IMR-90 (cell line): ENCODE measurements at places on chromosomes 3 and 15. TPM values are rescaled to one million over a fixed set of nuclear protein-coding genes. Genes with fewer than 3 reads are reported as not detected.

DNA sequence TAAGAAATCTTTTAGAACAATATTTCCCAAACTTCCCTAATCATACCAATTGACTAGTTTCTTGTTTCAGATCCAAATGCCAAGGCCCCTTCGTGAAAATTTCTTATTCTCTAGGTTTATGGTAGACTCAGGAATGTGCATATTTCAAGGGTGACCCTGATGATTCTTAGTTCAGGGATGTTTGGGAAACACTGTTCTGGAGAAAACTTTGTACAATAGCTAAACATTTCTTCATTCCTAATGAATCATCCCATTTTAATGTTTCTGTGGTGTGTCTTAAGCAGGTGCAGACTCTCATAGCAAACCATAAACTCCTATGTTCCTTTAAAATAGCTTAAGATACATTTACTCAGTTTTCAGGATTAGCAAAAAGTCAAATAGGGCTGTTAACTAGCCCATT, 314.5 kb downstream of the TIGIT start:
- peak; percentile 95 for DNase-seq

DNA sequence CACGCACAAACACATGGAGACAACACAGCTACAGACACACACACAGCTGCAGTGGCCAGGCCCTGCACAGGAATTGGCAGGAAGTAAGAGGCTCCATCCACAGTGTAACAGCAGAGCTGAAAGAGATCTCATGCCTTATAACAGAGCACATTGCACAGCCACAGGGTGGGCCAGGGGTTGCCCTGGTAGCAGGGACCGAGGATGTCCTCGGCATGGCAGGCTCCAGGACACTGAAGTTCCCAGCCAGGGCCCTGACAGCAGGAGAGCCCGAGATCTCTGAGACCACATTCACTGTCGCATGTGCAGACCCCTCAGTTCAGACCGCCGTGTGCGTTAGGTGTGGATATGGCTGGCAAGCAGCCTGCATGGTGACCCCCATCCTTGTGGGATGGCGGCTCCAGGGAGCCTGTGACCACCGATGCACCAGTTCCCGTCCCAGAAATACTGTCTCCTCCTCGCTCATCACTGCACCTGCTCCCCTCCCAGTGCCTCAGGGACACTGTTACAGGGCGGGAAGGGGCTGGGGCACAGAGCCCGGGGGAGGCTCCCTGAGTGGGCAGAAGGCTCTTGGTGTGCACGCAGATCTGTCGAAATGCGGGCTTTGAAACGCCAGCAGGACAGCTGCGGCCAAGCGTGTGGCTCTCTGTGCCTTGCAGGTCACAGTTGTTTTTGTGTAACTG, 1.5 kb upstream of the OCA2 start:
- no peak for DNase-seq

DNA sequence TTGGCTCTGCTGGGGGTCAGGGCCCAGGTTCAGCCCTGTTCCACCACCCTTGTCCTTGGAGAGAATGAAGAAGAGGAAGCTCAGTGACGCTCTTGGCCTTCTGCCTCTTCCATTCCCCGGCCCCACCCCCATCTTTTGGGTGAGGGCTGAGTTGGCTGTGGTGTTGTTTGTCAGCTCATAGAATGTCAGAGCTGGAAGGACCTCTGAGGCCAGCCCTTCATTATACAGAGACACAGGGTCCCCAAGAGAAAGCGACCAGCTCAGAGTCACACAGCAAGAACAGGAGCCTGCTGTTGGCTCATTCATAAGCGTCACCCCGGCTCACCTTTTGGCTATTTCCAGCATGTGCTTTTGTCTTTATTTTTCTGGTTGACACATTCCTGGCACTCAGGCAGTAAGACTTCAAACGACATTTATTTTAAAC, 68.2 kb downstream of the AAGAB start:
- no peak for DNase-seq

The KCNH8 gene
- not detected in 2 replicates for total RNA-seq

The HRG gene
- total RNA-seq, result not detected in 2 replicates

DNA sequence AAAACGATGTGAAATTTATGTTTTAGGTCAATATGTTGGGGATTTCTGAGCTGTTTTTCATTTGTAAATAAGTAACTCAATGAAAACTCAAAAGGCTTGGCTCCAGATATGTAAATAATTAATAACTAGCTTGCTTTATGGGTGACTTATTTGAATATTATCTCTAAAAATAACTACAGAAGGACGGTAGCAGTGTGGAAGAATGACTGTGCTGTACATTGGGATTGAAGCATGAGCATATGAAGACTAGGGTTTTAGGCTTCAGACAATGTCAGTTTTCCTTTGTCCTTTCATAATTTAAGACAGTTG, 343.9 kb downstream of the GRM7 start:
- DNase-seq, result no peak

DNA sequence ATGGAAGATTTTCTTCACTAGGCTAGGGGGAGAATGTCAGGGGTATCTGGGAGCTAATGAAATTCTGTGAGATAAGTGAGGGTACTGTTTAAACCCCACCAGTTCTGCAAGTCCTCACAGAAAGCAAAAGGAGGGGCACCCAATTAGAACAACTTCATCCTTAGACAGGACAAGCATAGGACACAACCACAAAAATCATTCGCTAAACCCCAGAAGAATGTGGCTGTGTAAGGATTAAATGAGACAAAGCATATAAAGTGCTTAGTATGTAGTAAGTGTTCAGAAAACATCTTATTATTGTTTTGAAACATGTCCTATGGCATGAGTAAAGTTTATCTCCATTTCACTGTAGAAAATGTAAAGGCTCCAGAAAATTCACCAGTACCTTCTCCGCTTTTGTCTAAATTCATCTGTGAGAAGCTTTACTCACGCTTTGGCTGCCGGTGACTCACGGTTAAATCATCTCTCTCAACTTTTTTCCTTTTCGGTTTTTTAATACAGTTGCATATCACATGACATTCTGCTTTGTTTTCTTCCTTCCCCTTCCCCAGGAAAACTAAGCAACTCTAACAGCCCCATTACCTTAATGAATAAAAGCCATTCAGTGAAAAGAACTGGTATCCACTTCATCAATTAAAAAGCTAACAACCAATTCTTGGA, 1.7 kb downstream of the CLRN1 start:
- DNase-seq, result peak; percentile 69

The MUC13 gene
- total RNA-seq, result not detected in 2 replicates

DNA sequence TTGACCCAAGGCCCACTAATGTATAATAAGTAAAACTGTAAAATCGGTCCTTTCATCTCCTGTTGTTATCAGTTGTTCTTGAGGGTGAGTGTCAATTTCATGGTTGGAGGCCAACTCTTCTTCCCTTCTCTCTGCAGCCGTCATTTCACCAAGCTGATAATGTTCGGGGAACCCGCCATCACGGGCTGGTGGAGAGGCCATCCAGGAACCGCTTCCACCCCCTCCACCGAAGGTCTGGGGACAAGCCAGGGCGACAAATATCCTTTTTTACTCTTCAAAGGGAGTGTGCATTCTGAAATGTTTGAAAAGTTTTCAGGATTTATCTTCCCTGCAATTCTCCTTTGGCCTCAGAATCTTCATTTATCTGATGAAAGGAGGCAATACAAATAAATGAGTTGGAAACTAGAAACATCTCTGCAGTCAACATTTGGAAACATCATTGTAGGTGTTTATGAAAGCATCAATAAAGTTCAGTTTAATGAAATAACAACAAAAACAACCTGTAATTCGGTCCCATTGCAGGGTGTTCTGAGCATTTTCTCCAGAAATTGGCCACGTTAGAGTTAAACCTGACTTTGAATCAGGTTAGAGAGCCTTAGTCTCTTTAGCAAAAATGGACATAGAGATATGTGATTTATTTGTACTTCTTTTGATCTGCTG, 63.9 kb downstream of the CRTC3 start:
- no peak for DNase-seq

The GUCA1C gene
- not detected in 2 replicates for total RNA-seq

GRCh38 chr3:194738254-194739093, 52.8 kb downstream of the FAM43A start:
- peak; percentile 72 for DNase-seq

The RAB6B gene
- 0.18 and 0.28 TPM in 2 replicates for total RNA-seq

The ZBED2 gene
- 0.72 and 1.1 TPM in 2 replicates for total RNA-seq

DNA sequence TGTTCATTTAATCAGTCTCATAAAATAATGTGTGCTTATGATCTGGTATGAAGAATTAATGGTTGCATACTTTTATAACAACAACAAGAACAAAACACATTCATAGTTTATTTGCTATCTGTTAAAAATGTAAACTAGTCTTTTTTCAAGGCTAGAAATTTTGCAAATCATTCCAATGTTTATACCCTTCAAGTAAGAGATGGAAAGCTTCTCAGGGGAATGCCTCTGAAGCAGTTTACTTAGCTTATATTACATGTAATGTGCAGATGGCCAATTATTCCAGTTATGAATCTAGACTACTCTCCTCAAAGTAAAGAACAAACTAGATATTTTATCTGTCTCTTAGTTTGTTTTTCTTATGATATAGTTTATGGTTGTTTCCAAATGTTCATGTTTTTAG, 575.4 kb downstream of the NAALADL2 start:
- peak; percentile 58 for DNase-seq

GRCh38 chr3:17054982-17055343, 170.2 kb downstream of the PLCL2 start:
- DNase-seq, result no peak

DNA sequence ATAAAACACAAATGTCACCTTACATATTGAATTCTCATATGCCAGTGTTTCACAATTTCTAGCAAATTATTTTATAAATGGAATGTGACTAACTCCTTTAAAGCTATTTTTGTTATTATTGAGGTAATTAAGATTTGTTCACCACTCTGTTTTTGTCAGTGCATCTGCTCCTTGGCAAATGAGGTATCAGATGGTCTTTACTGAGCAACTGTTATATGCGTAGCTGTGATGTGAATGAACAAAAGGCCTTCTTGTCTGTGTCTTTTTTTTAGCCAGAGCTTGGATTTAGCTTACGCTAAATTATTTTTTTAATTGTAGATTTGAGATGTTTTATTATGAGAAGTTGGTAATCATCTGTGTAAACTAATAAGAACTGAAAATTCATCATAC, 125.3 kb downstream of the IL5RA start:
- DNase-seq, result no peak

GRCh38 chr15:74682954-74683353, 12.9 kb downstream of the EDC3 start:
- DNase-seq, result no peak

DNA sequence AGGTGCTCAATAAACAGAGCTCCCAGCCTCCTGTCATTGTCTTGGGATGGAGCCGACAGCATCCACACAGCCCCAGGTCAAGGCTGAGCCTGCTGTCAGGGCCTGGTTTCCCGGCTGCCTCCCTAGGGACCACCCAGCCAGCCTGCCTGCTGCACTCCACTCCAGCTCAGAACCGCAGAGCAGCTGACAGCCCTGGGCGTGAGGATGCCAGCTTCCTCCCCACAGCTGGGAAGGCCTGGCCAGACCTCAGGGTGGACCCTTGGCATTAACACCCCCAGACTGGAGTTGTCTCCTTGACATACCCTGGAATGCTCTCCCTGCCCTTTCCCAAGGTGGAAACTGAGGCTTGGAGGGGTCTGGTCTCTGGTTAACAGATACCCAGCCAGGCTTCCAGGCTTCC, 112.0 kb downstream of the WNT7A start:
- no peak for DNase-seq

The ACOX2 gene
- 15.6 and 17.8 TPM in 2 replicates for total RNA-seq

DNA sequence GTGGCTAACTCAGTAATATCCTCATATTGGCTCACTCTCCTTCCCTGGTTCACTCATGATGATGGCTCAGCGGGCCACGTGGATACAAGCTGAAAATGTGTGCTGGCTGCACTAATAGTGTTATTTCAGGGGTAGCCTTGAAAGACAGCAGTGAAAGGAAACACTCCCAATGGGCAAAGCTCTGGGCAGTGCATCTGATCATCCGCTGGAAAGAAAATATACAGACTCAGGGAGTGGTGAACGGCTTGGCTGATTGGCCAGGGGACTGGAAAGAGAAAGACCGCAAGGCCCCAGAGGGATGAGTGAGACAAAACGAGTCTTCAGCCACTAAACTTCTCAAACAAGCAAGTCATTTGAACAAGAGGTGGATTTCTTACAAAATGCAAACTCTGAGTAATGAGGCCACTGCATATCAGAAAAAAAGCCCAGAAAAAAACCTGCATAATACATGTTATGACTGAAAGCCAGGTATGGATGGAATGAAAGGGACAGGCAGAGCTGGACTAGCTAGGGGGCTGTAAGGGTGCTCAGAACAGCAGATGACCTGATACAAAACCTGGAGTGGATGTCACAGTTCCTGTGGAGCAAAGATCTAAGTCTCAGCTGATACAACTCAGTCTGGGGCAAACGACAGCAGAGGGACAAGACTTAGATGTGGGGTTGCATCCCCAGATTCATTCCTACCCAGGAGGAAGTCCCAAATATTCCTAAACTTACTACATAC, 33.3 kb downstream of the CMTM6 start:
- no peak for DNase-seq

DNA sequence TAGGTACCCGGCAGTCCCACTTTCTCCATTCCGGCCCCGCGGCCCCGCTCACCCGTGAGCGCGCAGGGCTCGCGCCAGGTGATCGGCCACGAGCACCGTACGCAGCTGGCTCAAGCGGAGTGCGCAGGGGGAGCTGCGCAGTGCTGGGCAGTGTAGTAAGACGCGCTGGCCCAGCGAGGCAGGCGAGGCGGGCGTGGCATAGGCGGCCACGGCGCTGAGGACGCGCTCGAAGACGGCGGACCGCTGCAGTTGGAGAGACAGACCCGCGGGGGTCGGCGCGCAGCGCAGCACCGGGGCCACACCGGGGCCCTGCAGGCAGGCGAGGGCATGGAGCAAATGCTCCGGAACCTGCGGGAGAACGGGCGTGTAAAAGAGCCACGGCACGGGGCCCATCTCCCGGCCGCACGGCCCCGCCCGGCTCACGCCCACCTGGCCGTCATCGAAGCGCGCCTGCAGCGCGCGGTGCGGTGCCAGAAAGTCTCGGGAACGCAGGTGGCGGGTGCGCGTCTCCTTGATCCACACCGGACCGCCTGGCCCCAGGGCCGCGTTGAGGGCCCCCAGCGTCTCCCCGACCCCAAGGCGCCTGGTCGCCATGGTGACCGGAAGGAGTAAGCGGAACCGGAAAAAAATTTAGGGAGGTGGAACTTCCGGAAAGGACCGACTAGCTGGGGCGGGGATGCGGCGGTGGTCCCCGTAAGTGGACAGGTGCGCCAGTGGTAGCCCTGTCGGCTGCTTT, at the start of gene DALRD3:
DALRD3 (minus strand) TSS at position 610 of the 736 bp plus-strand sequence; CDS start at position 594, 16 bp downstream.
- DNase-seq, result peak; percentile 51
